ENCODE measurements at places on chromosomes 2 and 18.

- DNase-seq: no peak
Observed at GRCh38 chr2:124836416-124836815, 811.3 kb downstream of the CNTNAP5 start.

GRCh38 chr2:153308466-153308865 lies 170.1 kb downstream of the RPRM start:
- no peak for DNase-seq

- no peak for DNase-seq
Observed at GRCh38 chr2:88452980-88453582, 588 bp upstream of the FOXI3 start.

DNA sequence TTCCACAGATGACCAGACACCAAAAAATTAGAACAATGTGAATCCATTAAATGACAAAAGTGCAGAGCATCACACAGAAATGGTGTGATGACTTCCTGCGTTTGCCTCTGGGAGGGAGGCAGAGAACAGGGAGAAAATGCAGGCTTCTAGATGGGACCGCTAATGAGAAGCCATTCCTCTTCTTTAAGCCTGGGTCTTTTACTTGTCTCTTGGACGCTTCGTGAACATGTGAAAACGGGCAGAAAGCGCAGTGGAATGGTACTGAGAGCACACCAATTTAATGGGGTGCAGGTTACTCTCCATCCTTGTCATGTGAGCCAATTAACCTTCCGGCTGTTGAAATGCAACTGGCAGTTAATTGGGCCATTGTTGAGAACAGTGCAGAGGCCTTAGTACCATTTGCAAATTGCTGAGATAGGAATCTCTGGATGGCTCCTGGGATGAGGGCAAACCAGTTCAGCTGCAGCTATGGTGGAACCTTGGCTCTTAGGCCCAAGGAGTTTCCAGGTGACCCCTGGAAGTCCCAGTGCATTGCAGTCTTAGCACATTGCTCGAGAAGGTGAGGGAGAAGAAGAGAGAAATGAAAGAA lies 210.4 kb upstream of the CXCR4 start:
- DNase-seq: no peak

DNA sequence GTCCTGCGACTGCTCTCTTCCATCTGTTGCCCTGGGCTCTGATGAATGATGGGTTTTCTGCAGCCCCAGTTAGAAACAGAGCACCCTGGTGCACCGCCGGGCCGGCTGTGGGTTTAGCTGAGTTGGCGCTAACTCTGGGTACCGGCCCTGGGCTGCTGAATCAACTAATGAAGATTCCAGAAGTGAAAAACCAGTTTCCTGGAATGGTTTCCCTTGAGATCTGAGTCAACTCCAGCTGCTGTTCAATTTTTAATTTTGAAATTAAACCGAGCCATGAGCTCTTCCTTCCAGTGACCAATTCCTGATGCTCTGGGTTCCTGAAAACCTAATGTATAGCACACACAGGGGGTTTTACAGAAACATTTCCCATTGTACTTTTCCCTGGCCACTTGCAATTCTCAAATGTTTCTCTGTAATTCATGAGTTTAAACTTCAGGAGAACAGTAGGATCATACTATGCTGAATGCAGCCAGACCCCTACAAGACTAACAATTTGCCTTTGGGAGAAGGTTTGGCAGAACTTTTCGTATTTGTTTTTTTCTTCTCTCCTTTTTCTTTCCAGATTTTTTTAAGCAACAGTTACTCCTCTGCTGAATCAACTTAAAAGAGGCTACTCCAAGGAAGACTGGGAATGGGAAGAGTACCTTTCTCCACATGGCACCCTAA lies 5.5 kb downstream of the COL6A3 start:
- DNase-seq: no peak

DNA sequence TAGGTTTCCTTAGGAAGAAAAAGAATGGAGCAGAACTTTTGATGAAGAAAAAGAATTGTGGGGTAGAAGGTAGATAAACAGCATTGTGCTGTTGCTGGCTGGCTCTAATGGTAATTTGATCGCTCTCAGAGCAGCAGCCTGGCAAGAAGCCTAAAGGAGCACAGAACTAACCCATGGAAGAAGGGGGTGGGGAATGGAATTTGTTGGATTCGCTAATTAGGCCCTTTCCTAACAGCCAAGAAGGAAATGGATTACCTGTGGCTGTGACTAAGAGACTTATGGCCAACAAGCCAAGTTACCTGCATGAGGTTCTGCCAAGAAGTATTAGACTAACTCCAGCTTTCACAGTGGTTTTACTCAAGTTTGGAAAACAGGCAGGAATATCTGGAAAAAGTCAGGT lies 210.6 kb downstream of the IKZF2 start:
- DNase-seq: no peak

- DNase-seq: no peak
Observed at GRCh38 chr2:182548031-182548950, 121.5 kb upstream of the PDE1A start.

Data from Kasumi-1 (cell line).